Placental epithelial cell (primary cell): ENCODE measurements at places on chromosomes 16 and 17. TPM values are rescaled to one million over a fixed set of nuclear protein-coding genes. Genes with fewer than 3 reads are reported as not detected.

Gene SLFN14
- total RNA-seq: not detected in 2 replicates

Gene PRPF8
- total RNA-seq: 123 and 169 TPM in 2 replicates

Gene NAE1
- total RNA-seq: 40.0 and 43.1 TPM in 2 replicates

Gene KRTAP4-3
- total RNA-seq: not detected in 2 replicates

Gene CD300LB
- total RNA-seq: not detected in 2 replicates

Gene HBA2
- not detected in 2 replicates for total RNA-seq

Gene RPGRIP1L
- total RNA-seq: 10.6 and 11.4 TPM in 2 replicates

Gene IL32
- total RNA-seq: 0.79 and 7.4 TPM in 2 replicates

Gene LIG3
- 34.1 and 52.2 TPM in 2 replicates for total RNA-seq

Gene CCL3
- not detected in 2 replicates for total RNA-seq

Gene PNMT
- 72.1 and 224 TPM in 2 replicates for total RNA-seq

Gene BICDL2
- total RNA-seq: not detected in 2 replicates

Gene FOXL1
- 2.0 and 13.9 TPM in 2 replicates for total RNA-seq
